RPMI8226 (cell line): ENCODE measurements at places on chromosomes 6 and 20.

- DNase-seq, result peak; percentile 61
These were observed 938 bp downstream of the WRNIP1 start for GRCh38 chr6:2765896-2766766.

DNA sequence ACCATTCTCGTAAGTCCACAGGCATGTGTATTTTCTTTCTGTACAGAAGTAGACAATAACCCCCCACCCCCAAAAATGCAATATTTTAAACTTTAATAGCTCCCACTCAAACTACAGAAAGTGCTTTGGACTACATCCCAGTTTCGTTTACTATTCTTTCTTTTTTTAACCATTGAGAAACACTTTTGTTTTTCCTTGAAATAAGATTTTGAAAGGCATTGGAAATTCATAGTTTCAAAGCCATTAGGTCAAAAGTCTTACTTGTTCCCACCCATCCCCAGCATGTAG, 140.0 kb downstream of the KIF16B start:
- DNase-seq, result no peak

GRCh38 chr6:165573671-165574070, 89.4 kb downstream of the PDE10A start:
- DNase-seq, result no peak

DNA sequence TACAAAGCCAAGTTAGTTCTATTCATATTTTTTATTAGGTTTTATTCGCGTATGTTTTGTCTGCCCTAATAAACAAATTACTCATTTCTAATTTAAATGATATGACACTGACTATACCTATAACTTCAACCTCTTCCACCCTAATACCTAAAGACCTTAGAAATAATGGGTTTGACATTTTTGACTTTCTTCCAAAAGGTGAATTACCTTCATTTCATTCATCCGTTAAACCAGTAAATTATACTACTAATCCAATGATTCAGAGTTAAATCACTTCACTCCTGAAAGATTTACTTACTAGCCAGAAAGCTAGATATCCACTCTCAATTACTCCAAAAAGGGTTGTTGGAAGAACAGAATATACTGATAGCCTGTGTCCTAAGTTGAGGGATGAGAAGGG, 5.2 kb downstream of the MRPS10 start:
- no peak for DNase-seq

- DNase-seq, result no peak
These were observed 67.3 kb downstream of the TRAM2 start for GRCh38 chr6:52509281-52510212.

DNA sequence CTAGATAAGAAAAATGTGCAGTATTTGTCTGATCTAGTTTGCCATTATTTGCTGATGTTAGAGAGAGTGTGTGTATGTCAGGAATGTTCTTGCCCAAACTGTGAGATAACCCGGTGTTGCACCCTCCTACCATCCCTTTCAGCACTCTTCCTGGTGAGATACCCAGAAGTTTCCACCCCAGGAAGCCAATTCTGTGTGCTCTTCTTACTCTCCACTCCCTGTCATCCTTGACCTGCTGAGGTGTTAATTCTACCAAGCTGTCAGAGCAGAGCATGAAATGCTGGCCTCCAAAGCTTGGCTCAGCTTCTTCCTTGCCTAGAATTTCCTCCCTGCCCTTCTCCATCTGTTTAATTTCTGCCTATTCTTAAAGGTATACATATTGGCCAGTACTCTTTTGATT, 237.3 kb upstream of the CNR1 start:
- DNase-seq, result no peak

DNA sequence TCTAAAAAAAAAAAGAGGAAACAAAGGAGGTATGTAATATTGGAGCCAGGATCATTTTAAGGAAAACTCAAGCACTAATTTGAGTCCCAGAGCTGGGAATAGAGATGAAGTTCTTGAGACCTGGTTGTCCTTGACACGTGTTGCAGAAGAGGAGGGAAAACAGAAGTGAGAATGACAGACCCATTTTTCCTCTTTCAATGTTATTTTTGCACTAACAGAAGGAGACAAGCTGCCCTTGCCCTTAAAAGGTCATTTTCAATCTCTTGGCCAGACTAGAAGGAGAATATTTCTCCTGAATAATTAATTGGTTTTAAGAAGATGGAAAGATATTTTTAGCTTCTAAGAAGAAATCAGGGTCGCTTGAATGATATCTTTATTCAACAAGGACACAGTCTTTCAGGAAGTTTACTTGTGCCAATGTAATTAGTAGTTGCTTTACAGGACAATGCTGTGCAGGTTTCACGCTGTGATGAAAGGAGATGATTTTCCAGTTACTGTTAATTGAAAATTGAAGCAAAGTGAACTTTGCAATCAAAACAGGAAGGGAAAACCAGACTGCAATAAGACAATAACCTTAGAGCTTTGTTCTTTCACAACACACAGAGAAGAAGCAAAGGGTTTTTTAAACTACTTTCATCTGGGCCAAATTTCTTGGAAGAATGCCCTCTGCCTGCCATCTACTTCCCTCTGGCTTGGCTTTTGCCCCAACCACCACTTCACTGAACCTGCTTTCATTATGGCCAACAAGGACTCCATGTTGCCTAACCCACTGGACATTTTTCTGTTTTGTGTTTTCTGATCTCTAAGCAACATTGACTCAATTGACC, 107.8 kb upstream of the SHLD1 start:
- DNase-seq, result peak; percentile 56

GRCh38 chr20:19696620-19697019, 61.4 kb upstream of the RIN2 start:
- no peak for DNase-seq

DNA sequence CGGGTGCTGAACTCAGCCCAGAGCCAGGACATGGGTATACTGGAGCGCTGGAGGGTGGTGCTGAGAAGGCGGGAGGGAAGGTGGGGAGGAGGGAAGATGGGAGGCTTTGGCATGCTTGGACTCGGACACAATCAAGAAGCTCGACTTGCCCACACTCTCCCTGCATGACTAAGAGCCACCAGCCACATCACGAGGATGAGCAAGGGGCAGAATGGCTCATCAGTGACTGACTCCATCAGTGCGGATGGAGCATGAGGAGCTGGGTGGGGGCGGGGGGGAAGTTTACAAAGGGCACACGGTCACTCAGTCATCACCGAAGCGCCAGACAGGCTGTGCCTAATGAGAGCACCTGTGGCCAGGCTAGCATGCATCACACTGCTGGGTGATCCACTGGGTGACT, 222.8 kb downstream of the KIF16B start:
- DNase-seq, result no peak

- DNase-seq, result no peak
These were observed 395.1 kb downstream of the TFAP2B start for GRCh38 chr6:51213811-51214210.
